ENCODE measurements at places on chromosomes 12 and 14. TPM values are rescaled to one million over a fixed set of nuclear protein-coding genes. Genes with fewer than 3 reads are reported as not detected.
A peak's percentile ranks its signal among the peaks of the same experiment; 100 is the strongest.

GRCh38 chr12:63064080-63064479, 86.9 kb downstream of the AVPR1A start:
- no peak for ATAC-seq

- ATAC-seq = no peak
Measured at GRCh38 chr12:58915634-58916033, 4.7 kb downstream of the LRIG3 start.

DNA sequence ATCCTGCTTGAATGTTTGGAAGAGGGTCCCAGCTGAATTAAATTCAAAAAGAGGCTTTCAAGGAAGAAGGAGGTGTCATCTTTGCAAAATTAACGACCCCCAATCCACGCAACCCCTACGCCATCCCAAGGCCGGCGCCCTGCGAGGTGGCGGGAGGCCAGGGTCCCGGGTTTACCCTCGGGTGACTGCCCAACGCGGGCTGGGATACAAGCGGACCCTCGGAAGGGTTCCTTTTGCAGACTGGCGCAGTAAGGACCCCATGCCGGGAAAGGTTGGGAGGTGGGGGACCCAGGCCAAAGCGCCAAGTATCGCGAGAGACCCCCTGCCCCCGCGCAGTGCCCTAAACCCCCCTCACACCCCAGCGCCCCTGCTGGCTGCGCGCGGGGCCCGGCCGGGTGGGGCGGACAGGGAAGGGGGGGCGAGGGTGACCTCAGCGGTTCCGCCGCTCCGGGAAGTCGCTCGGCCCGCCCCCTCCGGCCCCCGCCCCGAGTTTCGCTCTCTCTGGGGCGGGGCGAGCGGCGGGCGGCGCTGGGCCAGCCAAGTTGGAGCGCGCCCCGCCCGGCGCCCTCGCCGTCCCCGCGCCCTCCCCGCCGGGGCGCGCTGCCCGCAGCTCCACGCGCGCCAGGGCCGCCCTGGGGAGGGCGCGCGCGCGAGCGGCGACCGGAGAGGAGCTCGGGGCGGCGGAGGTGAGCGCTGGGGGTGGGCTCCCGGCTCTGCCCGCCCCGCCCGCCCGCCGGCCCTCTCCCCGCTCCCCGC, 708 bp upstream of the ZBTB42 start:
- ATAC-seq = peak; percentile 73

DNA sequence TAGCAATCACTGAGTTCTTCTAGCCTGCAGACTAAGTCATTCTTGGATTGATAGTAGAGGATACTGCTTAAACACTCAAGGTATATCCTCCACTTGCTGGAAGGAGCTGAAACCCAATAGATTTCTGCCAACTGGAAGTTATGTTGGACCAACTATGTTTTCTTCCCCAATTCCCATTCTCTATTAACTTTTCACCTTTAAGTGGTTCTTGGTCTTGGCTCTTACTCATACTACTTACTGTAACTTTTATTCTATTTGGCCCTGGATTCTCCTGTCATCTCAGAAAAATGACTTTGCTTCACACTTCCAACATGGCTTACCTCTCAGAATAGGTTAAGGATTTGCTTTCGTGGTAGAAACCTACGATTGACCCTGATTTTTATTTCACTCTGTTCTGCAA, 244.9 kb downstream of the ADAMTS20 start:
- ATAC-seq = no peak

DNA sequence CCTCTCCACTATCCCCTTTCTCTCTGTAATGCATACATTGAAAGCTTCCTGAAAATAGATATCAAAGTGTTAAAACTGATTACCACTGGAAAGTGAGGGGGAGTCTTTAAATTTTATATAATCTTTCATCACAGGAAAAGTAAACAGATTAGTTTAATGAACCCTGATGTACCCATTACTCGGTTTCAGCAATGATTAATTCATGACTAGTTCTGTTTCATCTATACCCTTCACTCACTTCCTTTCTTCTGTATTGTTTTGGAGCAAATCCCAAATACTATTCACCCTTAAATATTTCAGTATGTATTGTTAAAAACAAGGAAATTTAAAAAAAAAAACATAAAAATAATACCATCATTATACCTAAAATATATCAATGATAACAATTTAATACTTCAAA, 67.3 kb upstream of the TMCC3 start:
- ATAC-seq = no peak

LALBA gene
- not detected for total RNA-seq
